ENCODE measurements at places on chromosomes 1 and 21. TPM values are rescaled to one million over a fixed set of nuclear protein-coding genes. Genes with fewer than 3 reads are reported as not detected.

The LRRC3 gene
- total RNA-seq, result 4.2 TPM

The FCRL2 gene
- not detected for total RNA-seq

The PPFIA4 gene
- 0.16 TPM for total RNA-seq

The HUNK gene
- total RNA-seq, result not detected

The C4BPB gene
- not detected for total RNA-seq

The DNALI1 gene
- total RNA-seq, result 8.1 TPM

The NCAM2 gene
- 1.4 TPM for total RNA-seq

- H3K4me3 ChIP-seq, result no peak overlapping the region
- no peak overlapping the region for H3K27ac ChIP-seq
- H3K4me1 ChIP-seq, result no peaks in the 10 kb centered on the region
- no peaks in the 10 kb centered on the region for H3K27me3 ChIP-seq
- H3K36me3 ChIP-seq, result peaks cover 10% of the 10 kb centered on the region
Observed at GRCh38 chr1:246843876-246844275, 87.9 kb downstream of the AHCTF1 start.

DNA sequence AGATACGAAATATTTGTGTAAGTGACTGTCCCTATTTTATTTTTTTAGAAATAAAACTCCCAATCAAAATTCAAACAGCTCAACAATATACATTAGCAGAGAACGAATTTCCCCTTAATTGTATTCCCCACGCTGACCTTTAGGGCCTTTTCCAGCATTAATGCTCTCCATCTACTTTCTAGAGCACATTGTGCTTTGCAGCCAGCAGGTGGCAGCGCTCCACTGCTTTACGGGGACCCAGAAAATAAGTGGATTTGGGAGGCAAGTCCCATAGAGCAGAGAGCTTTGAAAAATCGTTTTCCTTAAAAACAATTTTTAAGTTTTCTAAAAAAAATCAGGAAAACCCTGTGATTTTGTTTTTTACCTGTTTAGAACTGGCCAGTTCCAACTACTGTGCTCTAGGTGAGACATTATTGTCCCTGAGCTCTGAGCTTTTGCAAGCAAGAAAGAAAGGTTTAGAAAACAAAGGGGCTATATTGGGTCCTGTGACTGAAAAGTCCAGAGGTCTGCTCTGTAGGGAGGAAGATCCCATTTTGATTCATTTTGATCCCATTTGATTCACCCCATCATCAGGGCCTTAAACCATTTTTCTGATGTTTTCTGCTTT, 144.4 kb upstream of the ZNF644 start:
- no peaks in the 10 kb centered on the region for H3K27me3 ChIP-seq
- H3K4me3 ChIP-seq, result no peak overlapping the region
- no peak overlapping the region for H3K27ac ChIP-seq
- DNase-seq, result peak; percentile 53

- H3K36me3 ChIP-seq, result no peaks in the 10 kb centered on the region
- peak; percentile 26 for DNase-seq
- H3K27ac ChIP-seq, result no peak overlapping the region
- no peak overlapping the region for H3K4me3 ChIP-seq
- H3K4me1 ChIP-seq, result peaks cover 16% of the 10 kb centered on the region
- no peaks in the 10 kb centered on the region for H3K27me3 ChIP-seq
Observed at GRCh38 chr1:28640766-28641165, 2.1 kb downstream of the TAF12 start.

- peaks cover 1% of the 10 kb centered on the region for H3K27me3 ChIP-seq
- no peaks in the 10 kb centered on the region for H3K36me3 ChIP-seq
- peak overlapping the region; percentile 57 for H3K27ac ChIP-seq
- no peak overlapping the region for H3K4me3 ChIP-seq
- DNase-seq, result peak; percentile 84
Observed at GRCh38 chr1:64006276-64007051, 197.0 kb upstream of the UBE2U start.

- H3K4me1 ChIP-seq, result no peaks in the 10 kb centered on the region
- no peak for DNase-seq
- H3K27me3 ChIP-seq, result peaks cover 6% of the 10 kb centered on the region
- no peak overlapping the region for H3K27ac ChIP-seq
- H3K4me3 ChIP-seq, result no peak overlapping the region
Observed at GRCh38 chr1:63721531-63722189, 52.2 kb upstream of the ROR1 start.

GRCh38 chr1:233936842-233937241, 32.4 kb downstream of the SLC35F3 start:
- no peak overlapping the region for H3K27ac ChIP-seq
- H3K4me3 ChIP-seq, result no peak overlapping the region
- DNase-seq, result no peak
- no peaks in the 10 kb centered on the region for H3K27me3 ChIP-seq
- H3K36me3 ChIP-seq, result no peaks in the 10 kb centered on the region
- H3K4me1 ChIP-seq, result no peaks in the 10 kb centered on the region

- DNase-seq, result no peak
- no peaks in the 10 kb centered on the region for H3K27me3 ChIP-seq
- no peaks in the 10 kb centered on the region for H3K36me3 ChIP-seq
- no peak overlapping the region for H3K27ac ChIP-seq
Observed at GRCh38 chr1:107776900-107777663, 187.9 kb downstream of the VAV3 start.

DNA sequence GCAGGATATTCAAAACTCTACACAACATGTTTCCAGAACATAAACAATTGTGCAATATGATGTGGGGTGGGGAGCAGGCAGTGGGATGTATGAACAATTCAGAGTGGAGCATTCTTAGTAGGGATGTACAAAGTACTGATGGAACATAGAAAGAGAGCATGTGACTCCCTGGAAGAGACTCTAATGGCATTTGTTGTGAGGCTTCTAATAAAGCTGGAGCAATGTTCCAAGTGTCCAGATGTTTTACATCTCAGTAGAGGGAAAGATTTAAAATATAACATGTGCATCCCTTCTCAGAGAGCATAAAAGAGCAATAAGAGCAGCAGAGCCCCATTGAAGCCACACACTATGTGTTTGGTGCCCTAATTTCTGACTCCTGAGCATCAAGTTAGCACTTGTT, 116.5 kb downstream of the BRINP2 start:
- no peaks in the 10 kb centered on the region for H3K4me1 ChIP-seq
- H3K36me3 ChIP-seq, result no peaks in the 10 kb centered on the region
- H3K4me3 ChIP-seq, result no peak overlapping the region
- no peak for DNase-seq
- no peak overlapping the region for H3K27ac ChIP-seq
- no peaks in the 10 kb centered on the region for H3K27me3 ChIP-seq

- no peak overlapping the region for H3K27ac ChIP-seq
- H3K4me3 ChIP-seq, result no peak overlapping the region
- no peaks in the 10 kb centered on the region for H3K36me3 ChIP-seq
- H3K4me1 ChIP-seq, result no peaks in the 10 kb centered on the region
- no peak for DNase-seq
Observed at GRCh38 chr21:42733874-42734273, 80.5 kb downstream of the PDE9A start.

DNA sequence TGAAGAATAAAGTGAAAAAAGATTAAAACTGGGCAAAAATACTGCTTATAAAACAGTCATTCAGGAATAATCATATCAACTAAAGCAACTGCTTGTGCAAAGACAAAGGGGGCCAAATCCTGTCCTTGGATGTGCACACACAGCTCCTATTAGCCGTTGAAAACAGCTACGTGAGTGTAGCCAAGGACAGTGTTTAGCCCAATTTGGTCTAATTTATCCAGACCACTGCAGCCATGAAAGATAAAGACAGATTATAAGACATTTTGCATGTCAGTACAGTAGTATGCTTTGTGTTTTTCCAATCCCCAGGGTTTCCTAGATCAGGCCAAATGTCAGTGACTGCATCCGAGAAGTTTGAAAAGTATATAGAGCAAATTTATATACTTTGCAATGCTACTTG, 146.3 kb upstream of the PKN2 start:
- no peaks in the 10 kb centered on the region for H3K36me3 ChIP-seq
- H3K4me3 ChIP-seq, result no peak overlapping the region
- no peaks in the 10 kb centered on the region for H3K4me1 ChIP-seq
- no peak for DNase-seq
- no peak overlapping the region for H3K27ac ChIP-seq

- H3K36me3 ChIP-seq, result no peaks in the 10 kb centered on the region
- no peak overlapping the region for H3K4me3 ChIP-seq
- peaks cover 18% of the 10 kb centered on the region for H3K4me1 ChIP-seq
- H3K27me3 ChIP-seq, result peaks cover 74% of the 10 kb centered on the region
Observed at GRCh38 chr1:197910120-197910991, 6.8 kb upstream of the LHX9 start.

- H3K27me3 ChIP-seq, result no peaks in the 10 kb centered on the region
- no peaks in the 10 kb centered on the region for H3K4me1 ChIP-seq
- H3K36me3 ChIP-seq, result peaks cover under 1% of the 10 kb centered on the region
- DNase-seq, result no peak
- H3K4me3 ChIP-seq, result no peak overlapping the region
Observed at GRCh38 chr21:41848958-41849580, 30.1 kb downstream of the PRDM15 start.

DNA sequence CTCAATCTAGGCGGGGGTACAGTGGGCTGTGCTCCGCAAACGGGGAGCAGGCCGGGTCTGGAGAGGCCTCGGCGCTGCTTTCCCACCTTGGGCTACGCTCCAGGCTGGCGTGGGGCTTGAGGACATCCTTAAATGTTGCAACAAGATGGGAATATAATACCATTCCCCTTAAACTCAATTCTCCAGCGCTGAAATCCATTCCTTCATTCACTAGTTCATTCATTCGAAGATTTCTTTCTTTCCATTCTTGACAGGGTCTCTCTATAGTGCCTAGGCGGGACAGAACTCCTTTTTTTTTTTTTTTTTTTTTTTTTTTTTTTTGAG, 261 bp upstream of the DPM3 start:
- peaks cover 3% of the 10 kb centered on the region for H3K27me3 ChIP-seq
- peaks cover 16% of the 10 kb centered on the region for H3K4me1 ChIP-seq
- DNase-seq, result no peak
- H3K4me3 ChIP-seq, result no peak overlapping the region

DNA sequence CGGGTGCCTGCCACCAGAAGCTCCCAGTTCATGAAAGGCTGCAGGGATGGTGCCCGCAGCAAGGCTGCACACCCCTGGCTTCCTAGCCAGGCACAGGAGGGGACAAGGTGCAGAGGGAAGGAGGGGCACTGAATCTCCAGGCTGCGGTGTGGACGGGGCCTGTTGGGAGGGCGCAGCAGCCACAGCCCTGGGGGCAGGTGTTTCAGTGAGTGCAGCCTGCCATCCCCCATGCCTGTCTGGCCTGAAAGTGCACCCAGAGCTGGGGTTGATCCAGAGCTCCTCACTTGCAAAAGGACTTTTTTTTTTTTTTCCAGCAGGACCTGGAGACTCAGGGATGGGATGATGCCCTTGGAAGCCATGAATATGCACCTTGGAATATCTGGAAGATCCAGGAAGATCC, 153.7 kb upstream of the C1orf174 start:
- no peaks in the 10 kb centered on the region for H3K27me3 ChIP-seq
- no peak overlapping the region for H3K27ac ChIP-seq
- no peaks in the 10 kb centered on the region for H3K36me3 ChIP-seq
- no peaks in the 10 kb centered on the region for H3K4me1 ChIP-seq

DNA sequence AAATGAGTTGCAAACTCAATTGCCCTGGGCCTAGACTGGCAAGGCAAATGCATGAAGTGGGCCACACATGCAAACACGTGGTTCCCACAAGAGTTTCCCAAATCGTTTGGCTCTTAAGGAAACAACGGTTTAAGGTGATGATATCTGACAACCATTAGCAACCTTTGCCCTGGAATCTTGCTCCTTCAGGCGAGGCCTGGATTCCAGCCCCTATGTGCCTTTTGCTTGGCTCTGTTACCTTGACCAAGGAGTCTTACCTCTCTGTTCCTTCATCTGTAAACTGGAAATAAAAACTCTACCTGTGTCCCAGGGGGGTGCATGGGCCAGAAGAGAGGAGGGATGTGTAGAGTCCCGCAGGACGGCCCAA, 72.1 kb upstream of the CASZ1 start:
- H3K4me1 ChIP-seq, result no peaks in the 10 kb centered on the region
- DNase-seq, result no peak
- H3K36me3 ChIP-seq, result no peaks in the 10 kb centered on the region
- H3K27me3 ChIP-seq, result peaks cover 10% of the 10 kb centered on the region
- H3K4me3 ChIP-seq, result no peak overlapping the region
- H3K27ac ChIP-seq, result no peak overlapping the region

DNA sequence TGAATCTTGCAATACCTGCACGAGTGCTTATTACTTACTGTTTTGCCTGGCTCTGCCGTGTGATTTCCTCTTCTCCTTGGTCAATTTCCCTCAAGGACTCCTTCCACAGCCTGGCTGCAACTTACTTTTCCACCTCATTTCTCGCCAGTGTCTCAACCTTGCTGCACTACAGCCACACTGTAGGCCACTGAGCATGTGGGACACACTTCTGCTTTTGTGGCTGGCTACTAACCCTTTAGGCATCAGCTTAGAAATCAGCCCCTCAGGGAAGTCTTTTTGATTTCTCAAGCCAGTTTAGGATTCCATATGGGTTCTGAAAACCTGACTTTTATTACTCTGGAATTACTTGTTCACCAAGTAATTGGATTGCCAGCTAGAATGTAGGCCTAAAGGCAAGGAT, 5.2 kb upstream of the DMRTB1 start:
- H3K4me3 ChIP-seq, result no peak overlapping the region
- no peaks in the 10 kb centered on the region for H3K36me3 ChIP-seq
- DNase-seq, result no peak
- H3K27me3 ChIP-seq, result peaks cover 29% of the 10 kb centered on the region

DNA sequence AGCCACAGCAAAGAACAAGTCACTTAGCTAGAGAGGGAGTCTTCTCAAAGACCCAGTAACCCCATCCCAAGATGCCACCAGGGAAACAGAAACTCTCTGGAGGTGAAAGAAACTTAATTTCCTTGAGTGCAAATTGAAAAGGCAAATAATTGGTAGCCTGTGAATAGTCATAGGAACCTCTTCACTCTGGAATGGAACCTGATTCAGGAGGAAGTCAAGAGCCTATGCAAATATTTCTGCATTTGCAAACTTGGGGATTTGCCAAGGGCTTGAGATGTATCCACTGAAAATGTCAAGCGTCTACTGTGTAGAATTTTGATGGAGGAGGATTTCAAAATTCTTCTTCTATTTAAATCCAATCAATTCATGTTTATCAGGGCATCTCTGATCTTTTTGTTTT, 5.7 kb downstream of the HIVEP3 start:
- peaks cover 8% of the 10 kb centered on the region for H3K4me1 ChIP-seq
- no peaks in the 10 kb centered on the region for H3K27me3 ChIP-seq

DNA sequence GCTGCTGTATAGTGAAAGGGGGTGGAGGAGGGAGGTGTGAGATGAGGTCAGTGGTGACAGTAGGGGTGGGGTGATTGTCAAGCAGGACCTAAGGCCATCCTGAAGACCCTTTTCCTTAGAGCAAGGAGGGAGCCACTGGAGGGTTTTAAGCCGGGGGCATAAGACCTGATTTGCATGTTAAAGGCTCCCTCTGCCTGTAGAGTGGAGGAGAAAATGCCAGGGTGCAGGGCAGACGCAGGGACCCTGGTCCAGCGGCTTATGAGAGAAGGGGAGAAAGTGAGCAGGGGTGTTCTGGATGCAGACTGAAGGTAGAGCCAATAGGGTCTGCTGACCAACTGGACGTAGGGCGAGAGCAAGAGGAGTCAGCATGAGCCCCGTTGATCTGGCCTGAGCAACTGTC, 154.1 kb downstream of the TRABD2B start:
- no peaks in the 10 kb centered on the region for H3K36me3 ChIP-seq
- no peak overlapping the region for H3K27ac ChIP-seq
- no peak overlapping the region for H3K4me3 ChIP-seq
- H3K4me1 ChIP-seq, result no peaks in the 10 kb centered on the region

GRCh38 chr1:167185974-167186657, 34.6 kb upstream of the POU2F1 start:
- H3K36me3 ChIP-seq, result no peaks in the 10 kb centered on the region
- no peak overlapping the region for H3K27ac ChIP-seq
- no peak overlapping the region for H3K4me3 ChIP-seq
- H3K4me1 ChIP-seq, result no peaks in the 10 kb centered on the region
- H3K27me3 ChIP-seq, result peaks cover 6% of the 10 kb centered on the region

- no peaks in the 10 kb centered on the region for H3K27me3 ChIP-seq
- H3K4me3 ChIP-seq, result no peak overlapping the region
Observed at GRCh38 chr1:155645648-155646047, 35.6 kb downstream of the MSTO1 start.
